ENCODE measurements at places on chromosomes 16 and 17.

DNA sequence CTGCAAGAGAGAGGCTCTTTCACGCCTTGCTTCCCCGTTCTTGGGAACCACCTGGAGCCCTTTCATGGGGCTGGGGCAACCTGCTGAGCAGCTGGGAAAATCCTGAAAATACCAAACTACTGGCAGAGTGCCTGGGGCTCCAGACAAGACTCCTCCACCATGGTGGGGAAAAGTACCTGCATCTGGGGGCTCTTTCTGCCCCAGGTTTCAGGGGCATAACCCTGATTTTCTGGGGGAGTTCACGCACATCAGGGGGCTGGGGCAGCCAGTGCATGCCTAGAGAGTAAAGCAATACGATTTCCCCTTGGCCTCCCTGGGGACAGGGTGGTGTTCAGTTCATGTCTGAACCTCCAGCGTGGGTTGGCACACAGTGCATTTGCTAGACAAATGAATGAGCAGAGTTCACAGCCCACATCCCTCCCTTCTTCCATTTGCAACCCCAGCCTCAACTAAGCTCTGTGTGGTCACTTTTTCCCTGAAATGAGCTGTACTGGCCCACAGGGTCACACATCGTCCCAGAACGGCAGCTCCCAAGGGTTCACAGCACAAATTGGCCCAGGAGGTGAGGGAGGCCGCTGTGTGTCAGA, 5.2 kb upstream of the CDC42EP4 start:
- DNase-seq: no peak

DNA sequence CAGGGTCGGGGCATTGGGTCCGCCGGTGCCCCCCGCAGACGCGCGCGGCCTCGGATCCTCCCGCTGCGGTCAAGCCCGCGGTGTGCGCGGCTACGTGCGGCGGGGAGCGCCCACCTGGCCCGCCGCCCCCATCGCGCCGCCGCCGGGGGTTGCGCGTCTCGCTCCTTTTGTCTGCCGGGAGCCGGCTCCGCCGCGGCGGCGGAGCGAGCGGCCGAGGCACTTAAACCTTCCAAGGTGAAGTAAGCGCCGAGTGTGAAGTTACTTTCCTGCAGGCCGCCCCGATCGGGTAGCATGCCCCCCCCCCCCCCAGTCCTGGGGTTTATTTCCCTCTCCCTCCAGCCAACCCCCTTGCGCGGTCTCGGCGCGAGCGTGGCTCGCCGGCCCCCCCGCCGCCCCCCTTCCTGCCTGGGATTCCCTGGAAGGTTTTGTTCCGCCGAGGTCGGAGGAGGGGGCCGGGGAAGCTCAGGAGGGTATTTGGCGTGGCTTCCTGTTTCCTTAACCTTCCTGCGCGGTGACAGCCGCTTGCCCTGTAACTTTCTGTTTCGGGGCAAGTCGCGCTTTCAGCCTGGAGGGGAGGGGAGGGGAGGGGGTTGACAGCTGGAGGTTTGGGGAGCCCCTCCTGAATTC, 56.6 kb upstream of the GSE1 start:
- peak; percentile 71 for DNase-seq

DNA sequence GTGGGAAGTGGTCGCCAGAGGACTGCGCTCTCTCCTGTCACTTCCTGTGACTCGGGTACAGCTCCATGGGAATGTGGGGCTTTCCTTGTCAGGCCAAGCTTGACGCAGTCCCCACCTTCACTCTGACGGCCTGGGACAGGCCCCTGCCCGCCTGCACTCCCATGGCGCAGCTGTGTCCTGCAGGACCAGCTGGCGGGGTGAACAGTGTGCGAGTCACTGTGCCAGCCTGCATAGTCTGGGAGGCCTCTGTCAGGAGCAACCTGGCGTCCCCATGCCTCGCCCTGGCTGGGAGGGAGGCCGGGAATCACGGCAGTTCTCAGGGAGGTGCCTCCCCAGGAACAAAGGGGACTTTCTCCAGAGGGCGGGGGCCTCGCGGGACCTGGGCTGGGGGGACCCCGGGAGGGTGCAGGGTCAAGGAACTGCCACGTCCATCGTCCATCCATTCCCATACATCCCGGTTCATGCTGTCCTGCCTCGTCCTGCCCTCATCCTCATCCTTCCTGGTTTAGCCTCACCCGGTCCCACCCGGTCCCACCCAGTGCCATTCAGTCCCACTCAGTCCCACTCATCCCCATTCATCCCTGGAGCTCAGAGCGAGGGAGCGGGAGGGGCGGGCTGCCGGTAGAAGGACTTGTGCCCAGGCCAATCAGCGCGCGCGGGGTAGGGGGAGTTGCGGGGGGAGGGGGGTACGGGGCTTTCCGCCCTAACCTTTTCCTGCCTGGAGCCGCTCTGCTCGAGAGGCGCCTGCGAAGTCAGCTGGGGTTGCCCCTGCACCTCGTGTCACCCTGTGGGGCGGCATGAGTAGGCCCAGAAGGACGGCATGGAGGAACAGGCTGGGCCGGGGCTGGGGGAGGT, 13.4 kb downstream of the FLYWCH1 start:
- no peak for DNase-seq

DNA sequence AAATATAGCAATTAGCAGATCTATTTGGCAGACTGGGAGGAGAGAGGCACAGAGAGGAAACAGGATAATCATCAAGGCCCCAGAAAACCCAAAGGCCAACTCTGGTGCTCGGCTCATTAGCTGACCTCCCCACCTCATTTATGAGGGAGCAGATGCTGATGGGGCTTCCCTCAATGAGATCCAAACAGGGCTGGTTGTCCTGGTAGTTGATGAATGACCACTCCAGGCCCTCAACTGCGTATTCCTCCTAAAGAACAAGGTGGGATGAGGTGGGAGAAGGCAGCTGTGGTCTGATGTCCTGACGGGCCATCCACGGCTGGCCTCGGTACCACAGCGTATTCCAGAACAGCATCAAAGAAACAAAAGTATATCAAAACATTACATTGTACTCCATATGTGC, 20.8 kb downstream of the ZNHIT3 start:
- DNase-seq: no peak

DNA sequence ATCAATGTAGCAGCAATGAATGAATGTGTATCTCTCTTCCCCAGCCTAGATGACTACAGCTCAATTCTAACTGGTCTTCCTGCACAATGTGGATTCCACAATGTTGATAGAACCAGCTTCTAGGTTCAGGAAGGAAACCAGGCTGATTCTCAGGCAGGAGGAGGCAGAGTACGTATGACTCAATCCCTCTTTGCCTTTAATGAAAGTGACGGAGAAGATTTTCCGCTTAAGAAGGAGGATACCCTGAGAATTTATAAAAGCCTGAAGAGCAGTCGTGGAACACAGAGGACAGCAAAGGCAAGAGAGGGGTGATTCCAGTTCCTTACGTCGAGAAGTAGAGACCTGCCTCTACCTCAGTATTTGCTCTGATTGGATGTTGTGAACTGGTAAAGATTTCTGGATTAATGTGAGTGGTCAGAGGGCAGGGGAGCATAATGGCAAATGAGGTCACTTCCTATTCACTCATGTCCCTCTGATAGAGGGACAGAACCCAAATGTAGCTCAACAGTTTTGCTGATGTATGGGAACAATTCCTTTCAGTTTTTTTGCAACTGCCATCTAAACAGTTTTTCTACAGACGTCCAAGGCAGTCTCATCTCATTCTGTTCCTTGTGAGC, 15.0 kb upstream of the SLC16A11 start:
- DNase-seq: no peak

DNA sequence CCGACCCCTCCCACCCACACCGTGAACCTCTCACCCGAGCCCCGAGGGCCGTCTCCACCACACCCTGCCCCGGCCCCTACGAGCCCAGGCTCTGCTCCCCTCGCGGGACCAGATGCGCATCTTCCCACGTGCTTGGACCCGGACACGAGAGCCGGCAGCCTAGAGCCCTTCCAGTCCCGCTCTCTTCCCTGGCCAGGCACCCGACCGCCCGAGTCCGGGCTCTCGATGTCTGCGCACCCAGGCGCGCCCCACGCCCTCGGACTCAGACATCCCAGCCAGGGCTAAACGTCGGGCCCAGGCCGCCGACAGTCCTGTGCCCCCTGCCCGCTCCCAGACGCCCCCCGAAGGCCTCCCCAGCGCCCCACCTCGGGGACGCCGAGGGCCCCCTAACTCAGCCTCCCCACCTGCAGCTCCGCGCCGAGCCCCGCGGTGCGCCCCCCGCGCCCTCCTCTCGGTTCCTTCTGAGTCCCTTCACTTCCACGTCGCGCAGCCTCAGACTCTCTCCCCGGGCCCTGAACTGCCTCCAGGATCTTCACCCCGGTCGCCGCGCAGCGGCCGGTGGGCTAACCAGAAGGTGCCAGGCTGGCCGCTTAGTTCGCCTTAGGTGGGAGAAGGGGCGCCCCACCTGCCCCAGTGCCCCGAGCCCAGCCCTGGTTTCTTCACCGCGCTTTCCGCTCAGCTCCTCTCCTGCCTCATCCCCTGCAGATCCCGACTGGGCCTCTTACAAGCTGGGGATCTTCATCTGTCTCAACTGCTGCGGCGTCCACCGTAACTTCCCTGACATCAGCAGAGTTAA, 688 bp downstream of the ADAP2 start:
- DNase-seq: peak; percentile 11

GRCh38 chr17:69853541-69854224, 221.3 kb upstream of the KCNJ16 start:
- DNase-seq: no peak

GRCh38 chr16:1749152-1750117, 21.9 kb downstream of the NME3 start:
- DNase-seq: no peak

- DNase-seq: no peak
These were observed 207.4 kb downstream of the TANC2 start for GRCh38 chr17:63173450-63173849.

GRCh38 chr17:76446449-76447231, 6.3 kb downstream of the UBE2O start:
- no peak for DNase-seq

DNA sequence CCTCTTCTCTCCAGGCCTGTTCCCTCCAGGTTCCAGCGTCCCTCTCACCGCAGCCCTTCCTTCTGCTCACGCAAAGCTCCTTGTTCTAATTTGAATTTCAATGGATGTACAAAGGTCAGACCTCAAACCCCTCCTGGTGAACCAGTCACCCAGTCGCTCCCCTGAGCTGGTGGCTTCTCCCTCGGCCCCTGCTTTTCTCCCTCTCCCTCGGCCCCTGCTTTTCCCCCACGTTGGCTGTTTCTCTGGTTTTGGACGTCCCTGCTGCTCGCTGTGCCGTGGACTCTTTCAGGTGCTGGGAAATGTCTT, 8.6 kb upstream of the MSLN start:
- no peak for DNase-seq

- DNase-seq: peak; percentile 79
These were observed at the start of gene MAZ for GRCh38 chr16:29806099-29806579. Gene MAZ, plus strand, starts transcription at chr16:29806529. Its CDS starts 173 bp downstream, at chr16:29806702.

DNA sequence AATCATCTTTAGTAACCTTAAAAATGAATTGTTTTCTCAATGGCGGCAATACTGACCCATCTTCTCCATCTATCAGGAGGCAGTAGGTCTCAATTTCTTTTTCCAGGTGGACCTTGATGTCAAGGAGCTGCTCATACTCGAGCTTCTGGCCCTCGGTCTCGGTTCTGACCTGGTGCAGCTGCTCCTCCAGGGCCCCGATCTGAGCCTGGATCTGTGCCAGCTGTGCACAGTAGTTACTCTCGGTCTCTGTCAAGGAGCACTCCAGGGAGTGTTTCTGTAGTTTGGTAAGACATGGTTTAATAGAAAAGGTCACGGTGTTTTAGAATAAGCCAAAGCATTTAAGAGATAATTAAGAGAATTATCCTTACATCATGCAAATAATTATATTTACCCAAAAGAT, 4.9 kb downstream of the KRT27 start:
- DNase-seq: no peak

DNA sequence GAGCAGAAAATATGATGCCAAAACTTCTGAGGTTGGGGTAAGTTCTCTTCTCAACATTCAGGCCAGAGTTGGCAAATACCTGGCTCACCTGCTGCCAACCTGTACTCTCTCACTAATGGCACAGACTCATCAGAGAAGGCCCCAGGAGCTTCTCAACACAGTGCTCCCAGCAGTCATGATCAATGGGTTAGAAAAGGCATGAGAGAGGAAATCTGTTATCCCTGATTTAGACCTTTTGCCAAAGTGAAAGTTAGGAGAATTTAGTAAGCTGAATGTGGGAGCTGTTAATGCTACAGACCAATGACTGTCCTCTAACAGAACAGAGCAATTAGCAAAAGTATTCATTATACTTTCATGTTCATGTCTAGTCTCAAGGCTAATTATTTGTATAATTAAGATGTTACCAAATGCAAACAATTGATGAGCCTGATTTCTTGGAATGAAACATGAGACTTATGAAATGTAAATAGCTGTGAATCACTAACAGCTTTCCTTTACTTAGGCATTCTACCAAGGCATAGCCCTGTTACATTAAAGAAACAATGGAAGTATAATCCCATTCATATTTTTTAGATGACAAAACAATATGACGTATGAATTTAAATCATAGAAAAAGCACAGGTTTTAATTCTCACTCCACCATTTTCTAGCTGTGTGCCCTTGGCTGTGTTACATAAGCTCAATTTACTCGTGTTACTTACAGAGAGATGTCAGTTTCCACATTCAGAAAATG, 68.7 kb upstream of the MARCHF10 start:
- no peak for DNase-seq

DNA sequence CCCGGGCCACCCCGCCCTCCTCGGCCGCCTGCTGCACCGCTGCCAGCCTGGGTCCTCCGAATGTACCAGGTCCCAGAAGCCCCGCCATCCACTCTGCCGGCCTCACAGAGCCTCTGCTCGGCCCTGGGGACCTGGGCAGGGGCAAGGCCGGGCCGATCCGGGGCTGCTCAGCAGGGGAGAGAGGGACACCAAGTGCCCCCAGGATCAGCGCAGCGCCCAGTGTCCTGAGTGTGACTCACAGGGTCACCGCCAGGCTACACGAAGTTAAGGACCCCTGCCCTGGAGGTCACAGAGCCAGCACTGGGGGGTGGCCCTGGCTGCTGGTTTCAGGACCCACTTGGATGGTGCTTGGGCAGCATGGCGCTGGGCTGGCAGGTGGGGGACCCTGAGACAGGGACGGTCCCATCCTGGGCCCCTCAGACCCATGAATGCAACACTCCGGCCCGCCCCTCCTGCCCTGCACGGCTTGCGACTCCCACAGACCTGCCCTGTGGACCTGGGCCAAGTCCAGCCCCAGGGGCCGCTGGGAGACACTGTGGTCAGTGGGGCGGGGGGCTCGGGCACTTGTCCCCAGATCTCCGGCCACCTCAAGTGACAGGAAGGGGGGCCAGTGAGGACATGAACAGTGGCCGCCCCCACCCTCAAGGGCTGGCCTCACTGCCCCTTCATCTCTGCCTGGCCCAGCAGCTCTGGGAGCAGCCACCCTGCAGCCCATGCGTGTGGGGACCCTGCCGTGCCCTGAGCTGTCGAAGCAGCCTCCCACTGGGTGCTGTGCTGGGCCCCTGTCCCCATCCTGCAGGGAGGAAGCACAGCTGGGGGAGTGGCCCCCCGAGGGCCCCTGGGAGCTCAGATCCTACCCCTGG, 23.2 kb upstream of the SSTR5 start:
- no peak for DNase-seq

DNA sequence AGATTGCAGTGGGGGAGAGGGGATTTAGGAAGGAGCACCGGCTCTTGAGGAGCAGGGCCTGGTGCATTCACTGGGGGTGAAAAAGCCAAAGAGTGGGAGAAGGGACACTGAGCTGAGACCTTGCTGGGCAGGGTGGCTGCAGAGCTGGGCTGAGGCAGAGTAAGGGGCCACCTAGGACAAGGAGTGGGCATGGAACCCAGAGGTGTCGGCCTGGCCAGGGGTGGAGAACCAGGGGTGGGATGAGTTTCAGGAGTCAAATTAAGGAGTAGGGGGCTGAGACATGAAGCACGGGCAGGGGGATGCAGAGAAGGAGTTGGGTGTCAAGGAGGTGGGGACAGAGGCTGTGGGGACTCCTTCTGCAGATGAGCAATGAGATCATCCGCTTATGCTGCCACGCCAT, 20.1 kb downstream of the DNAH2 start:
- DNase-seq: no peak

GRCh38 chr17:62675701-62676100, 48.2 kb downstream of the MRC2 start:
- no peak for DNase-seq

Measured in CD4-positive, alpha-beta T cell treated with Interleukin-1 beta for 1 hour (primary cell).